Cortex of kidney (tissue), 1 donor: ENCODE measurements at places on chromosomes 6 and 20.

- no peak for DNase-seq
Observed at GRCh38 chr20:4131911-4132310, 116.6 kb upstream of the RNF24 start.

DNA sequence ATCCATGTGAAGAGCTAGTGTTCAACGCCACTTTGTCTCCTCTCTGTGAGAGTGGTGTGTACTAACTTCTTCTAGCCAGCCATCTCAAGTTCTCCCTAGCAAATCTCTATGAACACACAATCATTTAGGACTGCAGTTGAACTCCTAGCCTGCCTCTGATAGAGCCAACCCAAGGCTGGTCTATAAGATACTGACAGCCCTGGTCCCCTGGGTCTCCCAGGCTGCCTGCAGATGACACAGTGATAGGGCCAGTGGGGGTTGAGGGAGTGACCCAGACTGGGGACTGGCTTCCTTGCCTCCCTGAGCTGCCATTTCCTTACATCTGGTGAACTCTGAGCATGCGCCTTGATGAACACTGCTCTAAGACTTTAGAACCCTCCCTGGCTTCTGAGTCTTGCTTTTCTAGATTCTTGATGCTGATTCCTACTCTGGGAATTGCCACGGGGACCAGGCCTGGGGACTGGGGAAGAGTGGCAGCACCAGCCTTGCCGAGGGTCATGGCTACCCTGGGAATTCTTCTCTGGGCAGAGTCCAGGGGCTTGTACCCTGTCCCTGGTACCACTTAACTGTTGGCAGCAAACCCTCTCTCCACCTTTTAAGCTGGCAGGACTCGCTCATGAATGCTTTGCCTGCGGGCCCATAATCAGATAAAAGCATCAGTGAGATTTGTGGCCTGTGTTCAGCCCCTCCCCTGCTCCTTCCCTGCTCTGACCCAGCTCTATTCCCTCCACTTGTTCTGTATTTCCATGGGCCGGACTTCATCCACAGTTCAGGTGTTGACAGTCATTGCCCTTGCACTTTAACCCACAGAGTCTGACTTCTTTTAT, 130.8 kb upstream of the CHD6 start:
- no peak for DNase-seq

DNA sequence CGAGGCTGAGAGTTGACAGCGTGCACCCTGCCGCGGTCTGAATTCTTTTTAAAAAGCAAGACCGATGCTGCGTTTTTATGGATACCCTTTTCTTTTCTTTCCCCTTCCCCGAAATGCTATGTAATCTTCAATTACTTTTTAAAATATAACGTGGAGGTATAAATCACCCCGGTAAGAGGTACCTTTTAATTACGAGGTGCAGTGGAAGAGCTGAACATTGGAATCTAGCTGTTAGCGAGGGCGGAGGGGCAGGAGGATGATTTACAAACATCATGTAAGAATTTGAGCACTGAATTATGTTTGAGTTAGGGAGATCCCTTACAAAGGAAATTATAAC, 1.2 kb downstream of the EYA2 start:
- DNase-seq: no peak

DNA sequence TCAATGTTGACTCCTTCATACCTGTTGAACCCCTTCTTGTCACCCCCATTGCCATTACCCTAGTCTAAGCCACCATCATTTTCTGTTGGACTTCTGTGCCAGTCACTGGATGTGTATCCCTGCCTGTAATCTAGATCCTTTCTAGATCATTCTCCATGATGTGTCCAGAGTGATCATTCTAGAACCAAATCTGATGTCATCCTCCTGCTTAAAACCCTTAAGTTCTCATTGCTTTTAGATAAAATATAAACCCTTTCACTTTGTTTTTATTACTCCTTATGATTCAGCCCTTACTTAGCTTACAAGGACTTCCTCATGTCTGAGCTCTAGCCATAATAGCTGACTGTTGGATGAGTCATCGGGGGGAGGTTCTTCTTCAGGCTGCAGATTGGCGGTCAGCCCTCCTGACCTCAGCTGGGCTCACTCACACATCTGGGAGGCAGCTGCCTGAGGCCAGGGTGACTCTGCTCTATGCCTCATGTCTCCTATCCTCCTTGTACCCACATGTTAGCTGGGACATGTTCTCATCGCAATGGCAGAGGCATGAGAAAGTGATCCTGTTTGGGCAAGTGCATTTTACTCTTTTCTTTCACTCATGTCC, 287.6 kb downstream of the ESR1 start:
- no peak for DNase-seq

- no peak for DNase-seq
Observed at GRCh38 chr6:30149858-30150550, 11.0 kb downstream of the TRIM10 start.

- no peak for DNase-seq
Observed at GRCh38 chr20:38991814-38992704, 29.9 kb downstream of the DHX35 start.

DNA sequence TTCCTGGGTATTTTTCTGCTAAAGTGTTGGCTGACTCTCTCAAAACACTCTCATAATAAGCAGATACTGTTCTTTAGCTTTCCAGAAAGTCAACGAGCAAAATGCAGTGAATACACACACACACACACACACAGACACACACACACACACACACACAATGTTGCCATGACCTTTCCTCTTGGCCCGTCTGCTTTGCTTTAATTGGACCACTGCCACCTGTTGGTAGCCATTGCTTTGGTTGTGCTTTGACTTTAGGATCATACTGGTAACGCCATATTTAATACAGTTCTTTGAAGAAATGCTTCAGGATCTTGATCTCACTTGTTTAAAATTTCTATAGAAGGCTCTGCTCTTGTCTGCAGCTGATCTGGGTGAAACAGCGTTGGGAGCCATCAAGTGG, 4.4 kb downstream of the FIG4 start:
- DNase-seq: no peak

- DNase-seq: no peak
Observed at GRCh38 chr6:161264181-161264580, 9.7 kb downstream of the AGPAT4 start.

DNA sequence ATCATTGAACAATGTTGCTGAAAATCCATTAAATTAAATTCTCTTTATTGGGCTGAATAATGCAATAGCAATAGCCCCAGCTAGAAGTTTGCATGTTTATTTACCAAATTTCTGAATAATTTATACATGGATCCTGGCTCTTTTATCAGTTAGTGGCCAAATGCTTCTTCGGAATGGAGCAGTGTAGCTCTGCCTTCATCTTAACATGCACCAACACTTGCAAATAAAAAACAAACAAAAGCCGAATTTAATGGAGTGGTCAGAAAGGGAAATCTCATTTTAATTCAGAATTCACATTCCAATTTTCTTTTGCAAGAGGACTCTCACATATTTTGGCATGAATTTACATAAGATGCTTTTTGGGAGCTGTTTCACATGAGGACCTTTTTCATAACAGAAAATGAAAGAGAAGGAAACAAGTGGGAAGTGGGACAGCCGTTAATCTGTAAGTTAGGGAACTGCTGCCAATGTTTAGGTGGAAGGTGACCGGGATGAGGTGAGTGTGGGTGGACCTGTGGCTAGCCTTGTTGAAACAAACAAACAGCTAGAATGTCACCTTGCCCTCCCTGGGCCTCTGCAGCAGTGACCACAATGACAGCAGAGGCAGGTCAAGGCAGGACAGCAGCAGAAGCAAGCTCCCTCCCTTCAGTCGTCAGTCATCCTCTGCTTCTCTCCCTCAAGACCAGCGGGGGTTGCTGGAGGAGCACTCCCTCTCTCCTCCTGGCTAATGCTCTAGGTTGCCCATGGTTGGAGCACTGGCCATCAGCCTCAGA, 73.2 kb downstream of the INSM1 start:
- DNase-seq: no peak

GRCh38 chr6:82906951-82907350, 158.7 kb downstream of the UBE3D start:
- DNase-seq: no peak

DNA sequence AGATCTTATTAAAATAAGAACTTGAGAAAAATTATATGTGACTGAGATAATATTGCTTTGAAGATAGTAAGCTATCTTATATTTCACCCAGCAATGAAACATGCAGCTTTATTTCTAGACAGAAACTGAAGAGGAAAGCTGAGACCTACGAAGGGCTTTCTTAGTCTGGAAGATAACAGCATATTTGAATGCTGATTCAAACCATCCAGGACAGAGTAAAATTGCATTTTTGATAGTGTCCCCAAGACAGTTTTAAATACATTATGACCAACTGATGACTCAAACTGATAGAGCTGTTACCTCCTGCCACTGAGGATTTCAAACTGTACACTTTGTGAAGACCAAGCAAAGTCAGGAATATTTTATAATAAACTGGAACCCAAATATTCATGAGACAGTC, 409.6 kb downstream of the GRIK2 start:
- DNase-seq: no peak

DNA sequence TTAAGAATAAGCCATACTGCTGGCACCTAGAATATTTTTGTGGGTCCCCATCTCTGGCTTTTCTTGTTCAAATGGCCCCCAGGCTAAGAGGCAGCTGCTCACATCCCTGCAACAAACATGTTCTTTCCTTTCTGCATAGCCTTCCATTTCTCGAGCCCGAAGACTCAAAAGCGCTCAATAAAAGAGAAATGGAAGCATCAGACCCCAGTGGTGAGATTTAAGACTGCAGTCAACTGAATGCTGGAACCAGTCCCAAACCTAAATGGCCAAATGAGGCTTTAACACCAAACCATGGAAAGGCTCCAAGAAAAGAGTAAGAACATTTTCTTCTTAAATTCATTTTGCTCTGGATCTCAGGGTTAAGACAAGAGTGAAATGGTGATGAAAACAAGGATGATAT, 122.1 kb upstream of the TRAF3IP2 start:
- no peak for DNase-seq

DNA sequence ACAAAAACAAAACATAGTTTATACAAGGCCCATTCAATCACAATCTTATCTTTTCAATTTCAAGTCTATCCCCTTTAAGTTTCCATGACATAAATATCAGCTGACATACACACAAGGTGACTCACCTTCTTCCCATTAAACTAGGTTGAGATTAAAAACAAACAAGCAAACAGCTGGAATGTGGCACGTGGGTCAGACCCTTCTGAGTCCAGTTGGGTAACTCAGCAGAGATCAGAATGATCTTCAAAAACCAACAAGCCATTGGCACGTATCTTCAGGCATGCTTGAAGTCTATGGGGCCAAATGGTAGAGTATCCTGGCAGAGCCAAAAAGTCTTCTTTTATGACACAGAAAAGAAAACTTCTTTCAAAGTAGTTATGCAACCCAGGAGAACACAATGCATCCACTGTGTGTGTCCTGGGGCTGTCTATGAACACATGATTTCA, 603.5 kb upstream of the CITED2 start:
- no peak for DNase-seq

- DNase-seq: no peak
Observed at GRCh38 chr6:17927705-17928104, 59.7 kb downstream of the KIF13A start.

DNA sequence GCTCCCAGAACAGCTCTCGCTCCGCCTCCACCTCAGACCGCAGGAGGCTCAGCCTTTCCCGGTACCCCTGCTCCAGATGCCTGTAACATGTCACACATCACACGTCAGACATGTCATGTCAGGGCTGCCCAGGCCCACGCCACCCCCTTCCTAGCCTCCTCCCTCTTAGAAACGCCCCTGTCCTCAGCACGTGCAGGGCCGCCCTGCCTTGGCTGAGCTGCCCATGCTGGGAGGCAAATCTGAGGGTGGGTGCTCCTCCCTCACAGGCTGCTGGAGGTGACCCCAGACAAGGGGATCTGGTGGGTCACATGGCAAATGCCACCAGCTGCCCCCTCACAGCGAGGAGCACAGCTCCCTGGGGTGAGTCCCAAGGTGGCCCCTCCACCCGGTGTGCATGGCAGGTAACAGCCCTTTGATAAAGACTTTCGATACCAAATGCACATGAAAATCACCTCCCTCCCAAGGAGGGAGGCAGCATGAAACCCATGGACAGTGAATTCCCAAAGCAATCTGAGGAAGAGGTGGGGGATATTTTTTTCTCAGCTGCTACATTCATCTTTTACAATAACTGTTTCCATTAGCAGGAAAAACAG, 84.1 kb downstream of the GINS1 start:
- no peak for DNase-seq

DNA sequence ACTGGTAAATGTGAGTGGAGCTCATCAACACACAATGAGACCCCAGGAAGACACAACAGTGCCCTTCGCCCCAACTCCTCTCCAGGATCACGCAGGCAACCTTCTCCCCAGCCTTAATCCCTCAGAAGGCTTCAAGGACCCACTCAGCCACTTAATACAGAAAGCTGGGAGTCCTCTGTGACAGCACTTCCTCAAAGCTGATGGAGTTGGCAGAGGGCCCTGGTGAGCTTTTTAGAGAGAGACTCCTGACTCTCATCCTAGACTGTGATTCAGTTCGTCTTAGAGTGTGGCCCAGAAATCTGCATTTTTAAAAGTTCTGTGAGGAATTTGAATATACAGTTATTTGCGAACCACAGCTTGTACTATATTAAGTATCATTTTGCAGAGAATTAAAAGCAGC, 187.7 kb downstream of the UST start:
- no peak for DNase-seq

DNA sequence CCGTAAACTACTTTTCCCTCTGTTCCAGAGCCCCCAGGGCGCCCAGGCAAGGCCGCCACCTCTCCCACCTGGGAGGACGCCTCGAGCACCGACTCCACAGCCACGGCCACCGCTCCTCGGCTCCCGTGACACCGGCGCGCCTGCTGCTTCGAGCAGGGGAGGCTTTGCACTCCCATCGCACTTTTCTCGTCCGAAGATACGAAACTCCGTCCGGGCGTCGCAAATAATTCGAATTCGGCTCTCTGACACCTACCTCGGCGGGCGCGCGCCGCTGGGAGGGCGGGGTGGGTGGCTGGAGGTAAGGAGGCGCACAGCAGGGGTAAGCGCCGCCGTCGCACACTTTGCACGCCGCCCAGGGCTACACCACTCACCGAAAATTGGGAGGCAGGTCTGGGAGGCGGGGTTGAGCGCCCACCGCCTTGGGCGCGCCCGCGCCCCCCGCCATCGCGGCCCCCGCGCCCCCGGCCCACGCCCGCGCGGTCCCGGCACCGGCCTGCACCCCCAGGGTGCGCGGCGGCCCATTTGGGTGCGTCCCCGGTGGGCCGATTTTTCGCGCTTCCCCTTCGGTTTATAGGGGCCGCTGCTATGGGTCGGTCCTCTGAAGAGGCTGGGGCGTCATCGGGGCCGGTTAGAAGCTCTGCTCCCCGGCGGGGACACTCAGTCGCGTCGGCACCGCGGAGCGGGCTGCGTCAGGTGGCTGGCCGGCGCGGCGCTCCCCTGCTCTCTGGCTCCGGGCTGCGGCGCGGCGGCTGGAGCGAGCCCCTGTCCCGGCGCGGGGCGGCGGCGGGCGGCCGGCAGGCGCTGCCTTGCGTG, 36.2 kb downstream of the GNAS start:
- DNase-seq: no peak

DNA sequence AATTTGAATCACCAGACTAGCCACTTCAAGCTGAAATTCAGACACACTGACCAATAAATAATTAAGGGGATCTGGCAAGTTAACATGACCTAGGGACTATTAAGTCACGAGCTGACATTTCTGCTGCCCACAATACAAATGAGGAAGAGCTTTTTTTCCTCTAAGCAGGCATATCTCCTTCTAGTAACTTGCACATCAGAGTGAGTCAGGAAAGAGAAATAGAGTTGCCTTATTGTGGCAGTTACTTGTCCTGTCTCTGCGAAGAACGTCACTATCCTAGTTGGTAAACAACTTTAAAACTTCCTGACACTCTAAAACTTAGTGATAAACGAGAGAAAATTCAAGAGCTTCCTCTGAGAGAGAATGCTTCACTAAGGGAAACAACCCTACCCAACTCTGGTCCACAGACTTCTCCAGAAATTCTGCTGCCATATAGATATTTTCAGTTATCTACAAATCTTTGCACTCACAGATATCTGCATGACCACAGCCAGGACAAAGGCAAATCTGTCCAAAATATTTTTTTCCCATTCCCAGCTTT, 4.2 kb downstream of the PLA2G7 start:
- no peak for DNase-seq
